ENCODE measurements at places on chromosomes 11 and 22.

- peak; percentile 46 for DNase-seq
These were observed 14.1 kb downstream of the C11orf24 start for GRCh38 chr11:68257477-68258362.

- DNase-seq: no peak
These were observed 44.8 kb downstream of the SHANK2 start for GRCh38 chr11:71207563-71207962.

GRCh38 chr11:69310351-69310750 is 16.4 kb downstream of the MYEOV start:
- DNase-seq: no peak

DNA sequence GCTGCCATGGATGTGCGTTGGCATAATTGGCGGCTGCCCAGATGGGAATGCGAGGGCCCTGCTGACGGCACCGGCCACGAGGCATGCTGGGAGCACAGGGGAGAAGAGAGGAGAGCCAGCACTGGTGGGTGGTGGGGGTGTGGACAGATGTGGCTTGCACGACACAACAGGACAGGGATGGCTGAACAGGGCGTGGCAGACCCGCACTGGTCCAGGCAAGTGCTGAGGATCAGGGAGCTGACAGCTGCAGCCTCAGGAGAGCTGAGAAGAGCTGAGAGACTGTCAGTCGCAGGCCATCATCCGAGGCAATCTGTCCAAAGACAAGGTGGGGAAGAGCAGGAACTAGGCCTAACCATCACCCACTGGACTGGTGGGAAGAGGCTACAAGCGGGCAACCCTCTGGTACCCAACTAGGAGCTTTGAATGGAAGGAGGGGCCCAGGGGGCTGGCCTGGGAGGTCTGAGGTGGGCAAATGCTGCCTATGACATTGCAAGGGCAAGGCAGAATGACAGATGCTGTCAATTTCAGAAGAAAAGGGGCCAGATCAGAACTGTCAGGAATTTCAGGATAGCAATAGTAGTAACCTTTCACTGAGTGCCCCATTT is 2.4 kb downstream of the GNB1L start:
- DNase-seq: no peak

DNA sequence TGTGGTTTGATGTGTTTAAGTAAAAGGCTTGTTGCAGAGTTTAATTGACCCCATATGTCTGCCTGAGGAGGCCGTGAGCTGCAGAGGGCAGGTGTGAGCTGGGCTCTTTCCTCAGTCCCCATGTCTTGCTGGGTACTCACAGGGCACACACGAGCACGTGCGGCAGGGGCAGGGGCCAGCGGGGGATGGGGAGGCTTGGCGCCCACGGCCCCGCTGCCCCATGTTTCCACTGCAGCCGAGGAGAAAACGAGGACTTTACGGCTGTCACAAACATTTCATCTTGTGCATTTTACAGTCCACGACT is 24.7 kb upstream of the CCDC188 start:
- DNase-seq: no peak

GRCh38 chr11:14079011-14079410 is 116.5 kb downstream of the SPON1 start:
- DNase-seq: no peak

GRCh38 chr11:2210366-2211112 is 38.9 kb upstream of the TH start:
- no peak for DNase-seq

DNA sequence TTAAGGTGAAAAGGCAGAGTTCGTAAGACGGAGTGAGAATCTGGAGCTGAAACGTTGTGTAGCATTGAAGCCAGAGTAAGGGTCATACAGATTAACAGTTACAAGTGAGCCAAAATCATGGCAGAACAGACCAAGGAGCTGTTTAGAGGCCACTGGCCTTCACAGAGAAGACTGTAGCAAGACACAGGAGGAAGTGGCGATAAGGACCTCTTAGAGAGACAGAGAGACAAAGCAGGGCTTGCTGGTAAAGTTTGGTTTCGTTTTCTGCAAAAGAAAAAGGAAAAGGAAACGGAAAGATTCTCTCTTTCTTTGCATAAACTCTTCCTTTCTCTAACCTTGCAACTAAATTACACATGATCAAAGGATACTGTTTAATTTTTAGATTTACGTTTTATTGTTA is 83.0 kb downstream of the AASDHPPT start:
- no peak for DNase-seq

- no peak for DNase-seq
These were observed 29.2 kb downstream of the SC5D start for GRCh38 chr11:121321614-121322243.

DNA sequence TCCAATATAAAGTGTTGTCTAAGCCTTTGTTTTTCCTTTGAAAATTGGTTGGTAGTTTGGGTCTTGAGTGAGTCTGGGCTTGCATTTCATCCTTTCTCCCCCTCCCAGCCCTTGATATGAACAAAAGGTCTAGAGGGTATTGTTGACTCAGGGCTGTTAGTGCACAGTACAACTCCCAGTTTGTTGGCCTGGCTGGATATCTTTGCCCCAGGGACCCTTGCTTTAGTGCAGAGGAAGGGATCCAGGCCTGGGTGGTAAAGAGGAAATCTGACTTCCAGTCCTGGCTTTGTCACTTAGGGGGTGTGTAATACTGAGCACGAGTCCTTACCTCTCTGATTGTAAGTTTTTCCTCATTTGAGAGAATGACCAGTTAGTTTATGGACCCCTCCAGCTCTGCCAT is 330.4 kb downstream of the TMEM135 start:
- DNase-seq: no peak

- no peak for DNase-seq
These were observed 28.9 kb upstream of the SLC25A1 start for GRCh38 chr22:19207401-19207808.

DNA sequence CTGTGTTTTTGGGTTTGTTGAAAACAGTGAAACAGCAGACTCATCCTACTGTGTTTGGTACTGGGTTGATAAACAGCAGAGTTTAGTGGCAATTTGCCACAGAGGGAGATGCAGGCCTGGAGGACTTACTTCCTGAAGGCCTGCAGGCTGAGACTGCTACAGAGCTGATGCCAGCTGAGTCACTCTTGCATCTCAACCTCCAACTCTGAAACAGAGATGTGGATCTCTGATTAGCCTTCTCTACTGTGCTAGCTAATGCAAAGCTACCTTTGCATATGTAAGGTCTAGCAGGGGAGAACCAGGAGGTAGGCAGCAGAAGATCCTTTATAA is 14.3 kb downstream of the ATP5MG start:
- no peak for DNase-seq

GRCh38 chr11:16935518-16936302 is 78.5 kb downstream of the PLEKHA7 start:
- no peak for DNase-seq

GRCh38 chr11:110766316-110766715 is 54.1 kb upstream of the ARHGAP20 start:
- DNase-seq: no peak

DNA sequence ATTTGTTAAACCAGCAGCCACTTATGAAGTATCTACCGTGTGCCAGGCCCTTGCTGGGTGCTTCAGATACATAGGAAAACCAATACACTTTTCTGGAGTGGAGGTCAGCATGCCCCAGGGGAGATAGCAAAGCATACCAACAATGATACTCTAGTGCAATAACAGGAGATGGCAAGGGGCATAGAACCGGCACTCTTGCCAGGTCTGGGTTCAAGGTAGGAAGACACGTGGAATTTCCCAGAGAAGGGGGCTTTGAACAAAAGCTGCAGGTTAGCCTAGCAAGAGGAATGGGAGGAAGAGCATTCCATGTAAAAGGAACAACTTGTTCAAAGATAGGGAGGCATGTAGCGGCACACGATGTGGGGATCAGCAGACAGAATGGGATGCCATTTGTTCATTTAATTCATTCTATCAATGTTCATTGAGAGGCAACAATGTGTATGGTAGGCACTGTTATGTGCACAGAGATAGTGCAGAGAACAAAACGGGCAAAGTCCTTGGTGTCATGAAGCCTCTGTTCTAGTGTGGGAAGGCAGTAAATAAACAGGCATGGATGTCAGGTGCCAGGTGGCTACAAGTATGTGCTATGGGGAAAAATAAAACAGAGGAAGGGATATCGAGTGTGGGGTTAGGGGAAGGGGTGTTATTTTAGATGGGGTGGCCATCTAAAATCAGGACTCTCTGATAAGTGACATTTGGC is 162.6 kb upstream of the E2F8 start:
- DNase-seq: no peak

DNA sequence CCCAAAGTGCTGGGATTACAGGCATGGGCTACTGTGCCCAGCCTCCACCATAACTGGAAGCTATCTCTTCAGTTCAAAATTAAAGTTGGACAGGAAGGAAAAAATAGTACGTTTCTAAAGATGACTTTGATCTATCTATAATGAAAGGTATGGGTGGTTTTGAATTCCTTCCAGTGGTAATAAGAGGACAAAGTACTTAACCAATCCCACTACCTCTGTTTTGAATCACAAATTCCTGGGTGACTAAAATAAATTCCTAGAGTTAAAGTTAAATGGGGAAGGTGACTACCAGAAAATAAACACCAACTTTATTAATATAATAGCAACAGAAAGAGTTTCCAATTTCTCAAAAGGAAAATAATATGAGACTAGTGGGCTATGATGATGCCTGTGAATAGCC is 9.1 kb downstream of the PHF5A start:
- no peak for DNase-seq

GRCh38 chr11:46270684-46271083 is 6.8 kb upstream of the CREB3L1 start:
- DNase-seq: no peak

DNA sequence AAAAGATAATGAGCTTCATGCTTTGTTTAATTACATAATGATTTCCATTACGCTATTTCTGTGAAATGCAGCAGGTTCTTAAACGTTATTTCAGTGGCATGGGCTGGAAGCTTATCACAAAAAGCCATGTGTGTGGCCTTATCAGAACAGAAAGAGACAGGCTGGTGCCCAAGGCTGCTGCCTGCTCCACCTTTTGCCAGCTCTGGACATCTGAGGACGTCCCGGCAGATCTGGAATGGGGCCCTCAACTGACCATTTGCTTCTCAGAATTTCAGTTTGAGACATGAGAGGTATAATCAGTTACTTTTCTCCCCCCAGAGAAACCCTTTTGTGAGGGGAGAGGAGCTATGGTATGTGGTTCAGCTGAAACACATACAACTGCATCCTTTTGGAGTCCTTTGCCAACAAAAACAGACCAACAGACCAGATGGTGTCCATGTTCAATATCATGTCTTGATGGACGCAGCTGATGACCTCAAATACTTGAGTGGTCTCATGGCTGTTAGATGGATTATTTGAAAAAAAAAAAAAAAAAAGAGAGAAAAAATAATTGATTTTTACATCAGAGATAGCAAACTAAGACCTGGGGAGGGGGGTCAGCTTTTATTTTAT is 8.6 kb downstream of the CDPF1 start:
- DNase-seq: no peak

GRCh38 chr22:38317995-38318715 is 922 bp upstream of the CSNK1E start:
- peak; percentile 26 for DNase-seq

- DNase-seq: no peak
These were observed at the start of gene RAB3IL1 for GRCh38 chr11:61917334-61918109. RAB3IL1 (minus strand) TSS chr11:61917566; CDS start chr11:61917367, 199 bp downstream.

DNA sequence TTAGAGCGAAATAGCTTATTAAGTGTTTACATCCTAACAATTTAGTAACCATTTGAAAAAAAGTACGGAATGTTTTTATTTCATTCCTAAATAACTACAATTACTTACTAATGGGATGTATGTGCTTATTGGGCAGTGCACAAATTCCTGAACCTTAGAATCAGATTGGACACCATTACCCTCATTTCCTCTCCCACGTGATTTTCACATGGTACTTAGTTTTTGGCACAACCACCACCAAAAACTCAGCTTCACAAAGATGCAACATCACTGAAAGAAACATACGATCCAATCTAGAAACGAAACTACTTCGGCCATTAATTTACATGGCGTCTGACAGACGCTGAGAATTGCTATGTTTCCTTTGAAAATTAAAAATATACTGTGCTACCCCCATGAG is 81.5 kb downstream of the FBXO7 start:
- no peak for DNase-seq

DNA sequence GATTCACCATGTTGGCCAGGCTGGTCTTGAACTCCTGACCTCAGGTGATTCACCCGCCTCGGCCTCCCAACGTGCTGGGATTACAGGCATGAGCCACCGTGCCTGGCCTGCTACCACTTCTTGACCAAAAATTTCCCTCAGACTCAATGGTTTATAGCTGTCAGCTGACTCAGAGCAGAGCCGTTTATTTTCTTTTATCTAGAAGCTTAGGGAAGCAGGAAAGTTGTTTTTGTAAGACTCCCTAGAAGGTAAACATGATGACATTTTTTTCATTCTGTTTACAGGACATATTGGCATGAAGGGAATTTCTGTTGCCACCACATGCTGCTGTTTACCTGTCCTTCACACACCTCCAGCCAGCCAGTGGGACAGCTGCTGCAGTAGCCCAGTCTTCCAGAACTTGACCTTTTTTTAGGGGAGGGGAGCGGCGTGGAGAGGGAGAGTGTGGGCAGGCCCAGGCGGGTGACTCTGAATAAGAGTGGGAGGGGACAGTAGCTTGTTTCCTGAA is 56.1 kb upstream of the PTPRJ start:
- DNase-seq: no peak

DNA sequence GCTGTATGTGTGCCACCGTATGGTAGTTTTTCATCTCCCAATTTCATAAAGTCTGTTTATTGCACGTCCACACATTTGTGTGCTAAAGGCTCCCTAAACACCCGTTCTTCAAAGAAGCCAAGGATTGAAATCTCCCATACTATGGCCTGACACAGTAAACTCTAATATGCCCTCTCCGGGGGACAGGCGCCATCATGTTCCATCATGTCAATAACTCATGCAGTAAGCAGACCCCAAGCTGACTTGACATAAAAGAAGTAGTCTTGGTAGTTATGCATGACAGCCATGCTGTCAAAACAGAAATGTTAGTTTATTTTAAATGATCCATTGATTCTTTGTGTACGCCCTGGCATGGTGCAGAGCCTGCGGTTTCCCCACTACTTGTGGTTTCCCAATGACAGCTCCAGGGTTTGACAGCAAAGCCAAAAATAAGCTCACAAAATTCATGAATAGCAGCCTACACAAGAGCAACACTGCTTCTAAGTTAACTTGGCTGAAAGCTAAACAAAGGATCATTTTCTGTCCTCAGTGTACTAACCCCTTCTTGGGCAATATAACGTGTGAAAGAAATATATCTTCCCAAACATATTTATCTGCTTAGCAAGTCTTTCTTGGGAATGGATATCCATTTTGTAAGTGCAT is 56.5 kb upstream of the CABP7 start:
- DNase-seq: no peak

DNA sequence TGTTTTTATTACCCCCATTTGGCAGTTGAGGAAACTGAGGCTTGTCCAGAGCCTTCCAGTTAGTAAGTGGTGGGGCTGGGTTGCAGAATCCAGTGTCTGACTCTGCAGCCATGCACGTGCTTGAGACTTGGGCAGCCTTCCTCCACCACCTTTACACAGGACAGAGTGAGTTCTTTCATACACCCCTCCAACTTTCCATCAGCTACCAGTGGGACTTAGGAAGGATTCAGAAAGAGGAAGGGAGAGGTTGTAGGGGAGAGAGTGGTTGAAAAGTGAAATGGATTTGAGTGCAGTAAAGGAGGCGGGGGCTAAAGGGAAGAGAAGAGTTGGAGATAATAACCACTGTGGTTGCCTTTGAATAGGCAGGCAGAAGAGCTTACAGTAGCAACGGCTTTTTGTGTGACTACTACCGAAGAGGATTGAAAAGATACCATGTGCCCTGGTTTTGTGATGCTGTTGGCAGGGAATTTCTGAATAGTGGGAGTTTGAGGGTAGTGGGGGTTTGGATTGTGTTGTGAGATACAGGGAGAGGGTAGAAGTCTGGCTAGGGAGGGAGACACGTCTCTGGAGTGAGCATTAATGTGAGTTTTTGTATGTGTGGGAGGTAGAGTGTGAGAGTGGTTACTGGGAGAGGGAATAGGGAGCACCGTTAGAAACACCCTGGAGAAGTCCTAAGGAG is 1.7 kb downstream of the UVRAG start:
- DNase-seq: no peak
